Smooth muscle cell of bladder (primary cell): ENCODE measurements at places on chromosomes 16 and 17. TPM values are rescaled to one million over a fixed set of nuclear protein-coding genes. Genes with fewer than 3 reads are reported as not detected.

The CHMP6 gene
- 9.0 and 9.8 TPM in 2 replicates for total RNA-seq

The ABCA6 gene
- total RNA-seq: 9.9 and 20.2 TPM in 2 replicates

The XYLT1 gene
- total RNA-seq: 11.6 and 12.5 TPM in 2 replicates

The CTF1 gene
- 1.6 and 1.7 TPM in 2 replicates for total RNA-seq

The RIPOR1 gene
- total RNA-seq: 14.1 and 25.0 TPM in 2 replicates

The SERPINF2 gene
- under 0.01 and 0.28 TPM in 2 replicates for total RNA-seq

The TBC1D3B gene
- 1.0 and 1.3 TPM in 2 replicates for total RNA-seq

The ASIC2 gene
- total RNA-seq: under 0.01 and 0.18 TPM in 2 replicates

The LRRC75A gene
- total RNA-seq: 0.71 and 0.83 TPM in 2 replicates

The RNF167 gene
- total RNA-seq: 12.2 and 15.3 TPM in 2 replicates

The CIAO2B gene
- total RNA-seq: 180 and 234 TPM in 2 replicates

The FZD2 gene
- total RNA-seq: 7.7 and 10.0 TPM in 2 replicates

The SRCIN1 gene
- not detected in 2 replicates for total RNA-seq

The CA7 gene
- total RNA-seq: not detected in 2 replicates

The SLC25A11 gene
- 51.8 and 62.5 TPM in 2 replicates for total RNA-seq

The AARSD1 gene
- total RNA-seq: 21.2 and 31.6 TPM in 2 replicates

The OTOA gene
- total RNA-seq: under 0.01 TPM in 1 of 2 replicates, not detected in the other

The C1QL1 gene
- 0.18 and 0.28 TPM in 2 replicates for total RNA-seq

The KRT25 gene
- total RNA-seq: not detected in 2 replicates

The SHISA9 gene
- not detected in 2 replicates for total RNA-seq

The PRSS22 gene
- not detected in 2 replicates for total RNA-seq

The SLC35G6 gene
- total RNA-seq: not detected in 2 replicates

The MNT gene
- total RNA-seq: 5.0 and 6.9 TPM in 2 replicates

The MYL4 gene
- total RNA-seq: 0.18 TPM in 1 of 2 replicates, not detected in the other

The ETV4 gene
- total RNA-seq: 1.3 and 1.4 TPM in 2 replicates

The CTRB2 gene
- not detected in 2 replicates for total RNA-seq

The DLX3 gene
- total RNA-seq: not detected in 2 replicates

The NPIPB6 gene
- 0.57 TPM in 1 of 2 replicates, not detected in the other for total RNA-seq

The USP36 gene
- 11.2 and 14.6 TPM in 2 replicates for total RNA-seq

The C17orf78 gene
- not detected in 2 replicates for total RNA-seq

The MYOCD gene
- total RNA-seq: 9.8 and 11.9 TPM in 2 replicates

The CDRT15L2 gene
- total RNA-seq: not detected in 2 replicates

The RAB37 gene
- 0.09 and 0.43 TPM in 2 replicates for total RNA-seq

The BRIP1 gene
- 1.7 and 3.0 TPM in 2 replicates for total RNA-seq

The DNAI2 gene
- not detected in 2 replicates for total RNA-seq

The KRTAP4-3 gene
- total RNA-seq: not detected in 2 replicates

The TP53TG3B gene
- total RNA-seq: not detected in 2 replicates

The MRTFB gene
- 3.0 and 3.3 TPM in 2 replicates for total RNA-seq
